ENCODE measurements at places on chromosomes 7 and 10.
A peak's percentile ranks its signal among the peaks of the same experiment; 100 is the strongest.

- H3K27me3 ChIP-seq = no peaks in the 10 kb centered on the region
- DNase-seq = no peak
- no peaks in the 10 kb centered on the region for H3K36me3 ChIP-seq
- no peaks in the 10 kb centered on the region for H3K4me1 ChIP-seq
Measured at GRCh38 chr10:59944339-59944935, 38.1 kb upstream of the CCDC6 start.

- no peaks in the 10 kb centered on the region for H3K36me3 ChIP-seq
- no peak for DNase-seq
- H3K4me3 ChIP-seq = no peak overlapping the region
Measured at GRCh38 chr10:99057936-99058690, 177.5 kb downstream of the HPSE2 start.

GRCh38 chr7:99019523-99020412, 124.1 kb downstream of the SMURF1 start:
- no peaks in the 10 kb centered on the region for H3K36me3 ChIP-seq
- peak; percentile 34 for DNase-seq
- peaks cover 13% of the 10 kb centered on the region for H3K4me1 ChIP-seq
- H3K27ac ChIP-seq = no peak overlapping the region

DNA sequence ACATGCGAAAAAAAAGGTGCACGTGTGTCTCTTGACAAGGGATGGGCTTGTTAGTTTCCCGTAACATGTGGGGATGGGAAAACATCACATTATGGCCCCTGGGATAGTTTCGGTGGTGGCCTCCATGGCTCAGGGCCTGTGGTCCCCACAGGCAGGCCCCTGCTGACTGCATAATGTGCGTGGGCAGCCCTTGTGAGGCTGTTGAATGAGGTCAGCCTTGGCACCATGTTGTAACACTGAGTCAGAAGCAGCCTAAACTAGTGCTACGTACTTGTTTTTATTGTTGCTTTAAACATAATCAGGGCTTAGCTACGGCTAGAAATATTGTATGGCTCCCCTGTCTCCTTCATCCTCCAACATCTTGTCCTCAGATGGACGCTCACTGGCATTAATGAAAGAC, 80.6 kb downstream of the BEND7 start:
- no peaks in the 10 kb centered on the region for H3K27me3 ChIP-seq
- no peaks in the 10 kb centered on the region for H3K4me1 ChIP-seq
- H3K36me3 ChIP-seq = peaks cover 38% of the 10 kb centered on the region
- H3K27ac ChIP-seq = no peak overlapping the region
- H3K4me3 ChIP-seq = no peak overlapping the region

- H3K36me3 ChIP-seq = no peaks in the 10 kb centered on the region
- H3K27me3 ChIP-seq = peaks cover 63% of the 10 kb centered on the region
- H3K27ac ChIP-seq = no peak overlapping the region
- H3K4me1 ChIP-seq = peaks cover 38% of the 10 kb centered on the region
- H3K4me3 ChIP-seq = peak overlapping the region; percentile 41
- DNase-seq = peak; percentile 56
Measured at GRCh38 chr10:8044908-8045725, 9.4 kb upstream of the GATA3 start.

DNA sequence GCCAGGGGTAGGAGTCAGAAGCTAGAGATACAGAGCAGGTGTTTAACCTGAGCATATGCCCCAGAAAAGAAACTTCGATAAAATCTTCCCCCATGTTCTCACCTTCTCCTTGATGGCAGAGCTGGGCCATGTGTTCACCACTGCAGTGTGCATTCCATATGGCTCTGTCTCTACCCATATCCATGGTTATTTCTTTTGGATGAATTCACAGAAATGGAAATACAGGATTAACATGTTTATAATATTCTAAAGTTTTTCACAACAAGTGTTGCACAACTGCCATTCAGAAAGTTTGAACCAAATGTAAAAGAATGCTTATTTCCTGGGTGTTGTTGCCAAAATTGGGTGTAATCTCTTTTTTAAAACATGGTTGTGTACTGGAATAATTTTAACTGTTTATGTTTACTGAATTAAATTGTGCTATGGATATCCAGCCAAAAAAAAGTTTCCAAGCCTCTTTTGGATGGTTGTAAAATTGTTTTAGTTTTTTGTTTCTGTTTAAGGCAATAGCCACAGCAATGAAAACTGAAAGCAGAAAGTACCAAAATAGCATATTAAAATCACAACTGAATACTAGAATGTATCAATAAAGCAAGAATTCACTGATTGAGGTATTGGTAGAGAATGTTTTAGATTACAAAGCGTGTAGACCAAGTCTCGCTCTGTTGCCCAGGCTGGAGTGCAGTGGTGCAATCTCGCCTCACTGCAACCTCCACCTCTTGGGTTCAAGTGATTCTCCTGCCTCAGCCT, 19.9 kb upstream of the CCNY start:
- no peaks in the 10 kb centered on the region for H3K36me3 ChIP-seq
- no peak overlapping the region for H3K27ac ChIP-seq
- no peaks in the 10 kb centered on the region for H3K4me1 ChIP-seq
- H3K4me3 ChIP-seq = no peak overlapping the region

DNA sequence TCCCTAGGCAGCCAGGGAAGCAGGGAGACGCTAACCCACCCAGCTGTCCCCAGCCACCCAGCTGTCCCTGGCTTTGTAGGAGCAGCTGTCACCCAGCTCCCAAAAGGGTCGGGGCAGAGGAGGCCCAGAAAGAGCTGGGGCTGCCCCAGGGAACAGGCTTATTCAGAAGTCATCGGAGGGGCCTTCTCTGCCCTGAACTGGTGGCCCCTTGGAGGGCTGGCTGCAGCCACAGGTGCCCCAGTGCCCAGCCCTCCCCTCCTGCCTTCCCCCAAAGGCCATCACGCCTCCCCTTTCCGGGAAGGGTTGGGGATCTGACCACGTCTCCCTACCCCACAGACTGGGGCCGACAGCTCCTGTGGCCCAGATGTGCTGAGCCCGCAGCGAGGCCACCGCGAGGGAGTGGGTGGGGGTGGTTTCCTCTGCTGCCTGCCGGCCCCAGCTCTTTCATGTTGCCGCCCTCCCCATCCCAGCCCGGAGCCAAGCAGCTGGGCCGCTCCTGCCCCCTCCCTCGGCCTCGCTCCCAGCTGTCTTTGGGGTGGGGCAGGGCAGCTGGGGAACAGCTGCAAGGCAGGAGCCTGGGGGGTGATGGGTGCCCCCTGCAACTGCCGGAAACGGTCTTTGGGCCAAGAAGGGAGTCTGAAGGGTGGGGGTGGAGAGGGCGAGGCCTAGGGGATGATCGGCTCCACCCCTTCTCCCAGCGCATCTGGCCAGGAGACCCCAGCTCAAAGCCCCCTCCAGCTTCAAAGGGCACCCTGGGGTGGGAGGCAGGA, 16.8 kb downstream of the TRIM8 start:
- H3K4me1 ChIP-seq = peaks cover 46% of the 10 kb centered on the region
- H3K36me3 ChIP-seq = peaks cover 16% of the 10 kb centered on the region
- no peaks in the 10 kb centered on the region for H3K27me3 ChIP-seq
- peak overlapping the region; percentile 93 for H3K27ac ChIP-seq
- peak; percentile 88 for DNase-seq

- no peak for DNase-seq
- H3K4me3 ChIP-seq = no peak overlapping the region
- peaks cover 14% of the 10 kb centered on the region for H3K4me1 ChIP-seq
- H3K27me3 ChIP-seq = no peaks in the 10 kb centered on the region
- no peaks in the 10 kb centered on the region for H3K36me3 ChIP-seq
- no peak overlapping the region for H3K27ac ChIP-seq
Measured at GRCh38 chr7:102061354-102061945, 225.2 kb upstream of the SH2B2 start.

GRCh38 chr7:3200504-3200903, 100.5 kb upstream of the SDK1 start:
- DNase-seq = peak; percentile 35
- no peak overlapping the region for H3K27ac ChIP-seq
- H3K4me3 ChIP-seq = no peak overlapping the region
- no peaks in the 10 kb centered on the region for H3K4me1 ChIP-seq

DNA sequence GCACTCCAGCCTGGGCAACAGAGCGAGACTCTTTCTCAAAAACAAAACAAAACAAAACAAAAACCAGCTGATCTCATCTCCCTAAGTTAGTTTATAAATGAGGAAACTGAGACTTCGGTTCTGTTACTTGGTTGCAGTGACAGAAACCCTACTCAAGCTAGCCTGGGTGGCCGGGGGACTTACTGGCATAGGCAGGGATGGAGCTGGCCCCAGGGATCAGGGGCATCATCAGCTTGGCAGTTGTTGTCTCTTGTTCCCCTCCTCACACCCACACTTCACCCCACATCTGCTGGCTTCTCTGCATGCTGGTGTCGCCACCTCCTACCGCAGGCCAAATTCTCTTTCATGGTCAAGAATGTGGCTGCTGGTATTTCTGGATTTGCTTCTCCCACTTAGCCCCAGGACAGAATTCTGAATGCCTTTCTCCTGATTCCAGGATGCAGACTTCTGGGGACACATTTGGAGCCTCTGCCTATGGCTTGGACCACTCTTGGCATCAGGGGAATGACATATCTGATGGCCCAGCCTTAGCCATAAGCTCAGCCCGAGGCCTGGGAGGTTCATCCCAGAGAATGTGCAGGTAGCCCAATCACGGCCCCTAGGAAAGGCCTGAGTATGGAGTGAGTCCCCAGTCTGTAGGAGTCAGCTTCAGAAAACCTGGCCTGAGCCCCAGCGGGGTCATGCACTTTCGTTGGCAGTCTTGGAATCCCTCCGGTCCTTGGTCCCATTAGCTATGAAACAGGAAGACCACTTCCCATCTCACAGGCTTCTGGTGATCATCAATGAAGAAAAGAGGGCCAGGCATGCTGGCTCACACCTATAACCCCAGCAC, 41.6 kb upstream of the CTBP2 start:
- H3K4me3 ChIP-seq = no peak overlapping the region
- H3K27ac ChIP-seq = no peak overlapping the region
- H3K36me3 ChIP-seq = no peaks in the 10 kb centered on the region
- H3K27me3 ChIP-seq = no peaks in the 10 kb centered on the region
- no peaks in the 10 kb centered on the region for H3K4me1 ChIP-seq
- no peak for DNase-seq

GRCh38 chr7:14835384-14835783, 67.2 kb downstream of the DGKB start:
- no peaks in the 10 kb centered on the region for H3K36me3 ChIP-seq
- peak; percentile 21 for DNase-seq
- peaks cover 6% of the 10 kb centered on the region for H3K4me1 ChIP-seq
- no peaks in the 10 kb centered on the region for H3K27me3 ChIP-seq
- no peak overlapping the region for H3K27ac ChIP-seq
- H3K4me3 ChIP-seq = no peak overlapping the region

- peaks cover 31% of the 10 kb centered on the region for H3K4me1 ChIP-seq
- H3K36me3 ChIP-seq = peaks cover 5% of the 10 kb centered on the region
- peak overlapping the region; percentile 70 for H3K27ac ChIP-seq
- H3K27me3 ChIP-seq = no peaks in the 10 kb centered on the region
- peak; percentile 74 for DNase-seq
- H3K4me3 ChIP-seq = peak overlapping the region; percentile 21
Measured at GRCh38 chr10:624605-625332, 64.7 kb downstream of the DIP2C start.

- no peaks in the 10 kb centered on the region for H3K4me1 ChIP-seq
- no peaks in the 10 kb centered on the region for H3K27me3 ChIP-seq
- H3K36me3 ChIP-seq = peaks cover 26% of the 10 kb centered on the region
- no peak overlapping the region for H3K4me3 ChIP-seq
- no peak overlapping the region for H3K27ac ChIP-seq
Measured at GRCh38 chr7:151673216-151673615, 153.5 kb upstream of the RHEB start.

GRCh38 chr10:121243609-121244241, 354.5 kb downstream of the FGFR2 start:
- no peak overlapping the region for H3K4me3 ChIP-seq
- no peaks in the 10 kb centered on the region for H3K36me3 ChIP-seq
- peaks cover 3% of the 10 kb centered on the region for H3K4me1 ChIP-seq

DNA sequence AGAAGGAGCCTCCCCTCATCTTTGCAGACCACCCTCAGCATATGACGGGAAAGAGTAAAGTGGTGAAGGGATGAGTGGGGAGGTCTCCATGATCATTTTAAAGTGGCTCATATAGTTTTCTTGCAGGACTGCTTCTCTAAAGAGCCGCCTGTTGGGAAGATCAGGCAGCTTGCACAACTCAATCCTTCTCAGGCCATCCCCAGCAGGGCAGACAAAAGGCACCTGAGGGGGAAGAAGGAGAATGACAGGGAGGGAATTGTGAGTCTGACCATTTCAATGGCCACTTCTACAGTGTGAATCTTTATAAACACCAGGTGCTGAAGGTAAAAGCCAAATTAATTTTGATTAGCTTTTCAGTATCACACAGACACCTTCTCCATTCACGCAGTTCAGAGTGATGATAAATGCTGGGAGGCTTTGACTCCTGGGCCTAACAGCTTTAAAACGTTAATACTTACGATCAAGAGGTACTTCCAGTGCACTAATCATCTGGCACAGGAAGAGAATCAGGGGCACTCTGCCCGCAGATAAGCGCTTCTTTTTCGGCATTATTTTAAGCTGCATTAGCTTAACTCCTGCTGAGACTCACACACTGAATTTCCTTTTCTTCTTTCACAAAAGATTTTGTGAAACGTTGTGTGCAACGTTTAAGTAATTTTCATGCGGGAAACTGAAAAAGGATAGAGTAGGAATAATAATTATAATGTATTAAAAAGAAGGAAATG, 109.5 kb upstream of the LAMB4 start:
- no peaks in the 10 kb centered on the region for H3K4me1 ChIP-seq
- H3K36me3 ChIP-seq = no peaks in the 10 kb centered on the region
- H3K4me3 ChIP-seq = no peak overlapping the region
- no peaks in the 10 kb centered on the region for H3K27me3 ChIP-seq
- DNase-seq = no peak
- H3K27ac ChIP-seq = no peak overlapping the region

- H3K4me3 ChIP-seq = no peak overlapping the region
- H3K36me3 ChIP-seq = no peaks in the 10 kb centered on the region
- no peak overlapping the region for H3K27ac ChIP-seq
- H3K4me1 ChIP-seq = no peaks in the 10 kb centered on the region
Measured at GRCh38 chr10:1938317-1938716, 201.0 kb upstream of the ADARB2 start.

DNA sequence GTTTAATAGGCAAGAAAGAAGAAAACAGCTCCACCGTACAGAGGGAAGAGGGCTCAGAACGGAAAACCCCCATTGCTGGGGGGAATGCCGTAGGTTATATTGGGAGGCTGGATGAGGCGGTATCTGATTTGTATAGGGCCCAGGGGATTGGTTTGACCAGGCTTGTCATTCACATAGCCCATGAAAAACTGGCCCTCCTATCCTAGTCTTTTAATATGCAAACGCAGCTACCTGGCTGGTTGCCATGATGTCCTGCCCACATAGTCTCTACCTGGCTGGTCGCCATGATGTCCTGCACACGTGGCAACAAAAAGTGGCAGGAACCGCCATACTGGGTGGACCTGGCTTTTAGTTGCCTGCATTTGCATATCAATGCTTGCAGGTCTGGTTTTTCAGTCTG, 84.7 kb downstream of the AUTS2 start:
- peaks cover 17% of the 10 kb centered on the region for H3K4me1 ChIP-seq
- H3K27ac ChIP-seq = no peak overlapping the region
- no peak overlapping the region for H3K4me3 ChIP-seq
- DNase-seq = no peak

- H3K27ac ChIP-seq = no peak overlapping the region
- H3K36me3 ChIP-seq = no peaks in the 10 kb centered on the region
- DNase-seq = peak; percentile 37
- no peak overlapping the region for H3K4me3 ChIP-seq
- no peaks in the 10 kb centered on the region for H3K27me3 ChIP-seq
- no peaks in the 10 kb centered on the region for H3K4me1 ChIP-seq
Measured at GRCh38 chr10:47449102-47449978, 34.6 kb downstream of the ANXA8 start.

- no peaks in the 10 kb centered on the region for H3K27me3 ChIP-seq
- no peaks in the 10 kb centered on the region for H3K36me3 ChIP-seq
Measured at GRCh38 chr7:92641921-92642511, 51.8 kb upstream of the FAM133B start.
